ENCODE measurements at places on chromosomes 6 and 20. TPM values are rescaled to one million over a fixed set of nuclear protein-coding genes. Genes with fewer than 3 reads are reported as not detected.

GRCh38 chr6:153563001-153563400 lies 431.9 kb upstream of the RGS17 start:
- no peak for DNase-seq

GRCh38 chr20:2806351-2806701 lies 5.9 kb upstream of the CPXM1 start:
- no peak for DNase-seq

DNA sequence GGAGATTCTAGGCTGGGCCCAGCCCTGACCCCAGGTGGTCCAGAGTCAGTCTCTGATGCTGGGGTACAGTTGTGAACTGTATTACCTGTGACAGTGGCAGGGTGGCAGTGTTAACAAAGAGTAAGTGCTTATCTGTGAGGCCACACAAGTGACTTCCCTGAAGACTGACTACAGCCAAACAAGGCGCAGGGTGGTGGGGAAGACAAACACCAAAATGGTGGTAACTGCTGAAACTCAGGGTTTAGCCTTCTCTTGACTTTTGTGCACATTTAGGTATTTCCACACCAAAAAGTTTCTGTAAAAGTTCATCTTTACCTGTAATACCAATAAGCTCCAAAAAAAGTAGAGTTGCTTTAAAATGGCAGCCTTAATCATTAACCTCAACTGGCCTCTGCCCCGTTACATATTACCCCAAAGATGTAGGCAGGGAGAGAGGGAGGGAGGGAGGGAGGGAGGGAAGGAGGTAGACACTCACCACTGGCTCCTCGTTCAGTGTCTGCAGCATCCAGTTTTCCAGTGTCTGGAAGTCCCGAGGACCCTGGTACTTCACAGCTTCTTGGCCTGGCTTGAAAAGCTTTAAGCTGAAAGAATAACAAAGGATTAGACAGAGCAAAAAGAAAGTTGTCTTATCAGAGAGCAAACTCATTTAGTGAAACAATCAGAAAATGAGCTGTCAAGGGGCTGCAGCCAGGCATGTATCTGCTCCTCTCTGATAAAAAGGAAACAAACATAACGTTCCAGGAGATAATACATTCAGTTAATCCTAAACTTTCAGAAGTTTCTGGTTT lies 11.3 kb downstream of the TXNDC5 start:
- no peak for DNase-seq

- no peak for DNase-seq
These were observed 177.4 kb upstream of the RREB1 start for GRCh38 chr6:6930223-6930880.

DNA sequence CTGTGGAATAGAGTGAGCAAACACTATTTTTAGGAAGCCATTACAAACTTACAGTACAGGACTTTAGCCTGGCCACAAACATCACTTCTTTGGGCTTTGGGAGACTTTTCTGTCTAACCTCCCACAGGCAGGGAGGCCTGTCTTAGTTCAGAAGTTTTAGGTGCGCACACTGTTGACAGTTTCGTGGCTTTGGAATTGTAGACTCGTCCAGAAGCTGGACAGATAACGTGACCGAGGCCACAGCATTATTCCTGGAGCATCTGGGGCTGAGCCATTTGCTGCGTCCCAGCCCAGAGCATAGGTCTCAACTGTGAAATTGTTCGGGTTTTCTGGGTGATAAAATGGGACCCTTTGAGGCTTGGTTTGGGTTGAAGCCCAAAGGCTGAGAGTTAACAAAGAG lies 53.8 kb downstream of the NDUFAF5 start:
- no peak for DNase-seq

DNA sequence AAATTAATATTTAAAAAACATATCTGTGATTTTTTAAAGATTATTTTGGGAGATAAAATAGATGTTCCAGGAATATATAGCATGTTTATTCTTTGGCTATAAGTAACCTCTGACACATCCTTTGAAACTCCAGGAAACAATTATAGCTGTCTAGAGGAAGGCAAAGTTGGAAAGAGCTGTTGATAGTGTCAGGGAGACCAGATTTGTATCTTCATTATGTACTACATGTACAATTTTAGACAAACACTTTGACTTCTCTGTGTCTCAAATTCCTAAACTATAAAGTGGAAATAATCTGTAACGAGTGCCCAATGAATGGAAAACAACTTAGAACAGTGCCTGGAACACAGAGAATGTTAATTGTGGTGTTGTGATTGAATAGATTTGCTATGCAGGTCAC lies 25.6 kb upstream of the ADGRG6 start:
- DNase-seq, result no peak

DNA sequence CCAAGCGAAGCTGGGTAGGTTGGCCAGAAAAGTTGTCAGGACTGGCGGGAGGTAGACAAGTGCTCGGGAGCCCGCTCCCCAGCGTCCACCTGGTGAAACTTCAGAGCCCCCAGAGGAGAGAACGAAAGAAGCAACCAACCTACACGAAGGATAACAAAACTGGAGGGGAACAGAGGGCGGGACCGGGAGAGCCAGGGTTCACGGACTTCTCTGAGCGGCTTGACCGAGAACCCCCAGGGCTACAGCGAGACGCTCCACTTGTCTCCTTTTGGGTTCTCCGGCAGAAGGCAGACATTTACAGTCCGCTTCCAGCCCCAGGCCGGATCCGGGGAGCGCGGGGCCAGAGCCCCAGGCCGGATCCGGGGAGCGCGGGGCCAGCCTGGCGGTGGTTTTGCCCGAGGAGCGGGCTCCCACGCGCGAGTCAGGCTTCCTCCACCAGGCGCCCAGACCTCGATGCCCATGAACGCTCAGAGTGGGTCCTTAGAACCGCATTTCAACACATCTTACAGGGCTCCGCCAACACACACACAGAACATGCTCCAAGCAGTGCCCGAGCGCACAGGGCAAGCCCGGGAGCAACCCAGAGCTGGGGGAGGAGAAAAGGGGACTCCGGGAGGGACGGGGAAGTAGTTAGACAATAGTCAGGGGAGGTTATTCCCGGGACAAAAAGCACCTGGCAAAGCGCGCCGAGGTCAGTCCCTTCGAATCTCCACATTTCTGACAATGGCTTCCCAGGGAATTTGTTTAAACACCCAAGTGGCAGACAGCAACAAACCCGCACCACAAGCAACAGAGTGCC lies 1.1 kb downstream of the PTPRK start:
- DNase-seq, result peak; percentile 75

The ERVFRD-1 gene
- 0.09 TPM for total RNA-seq

The PRIM2 gene
- total RNA-seq, result 6.0 TPM

The NXT1 gene
- total RNA-seq, result 16.9 TPM

The TAGAP gene
- total RNA-seq, result 1.2 TPM

The SRMS gene
- not detected for total RNA-seq

The FUT9 gene
- not detected for total RNA-seq

The ABHD16B gene
- not detected for total RNA-seq
